Mesenchymal stem cell (in vitro differentiated cells and primary cell): ENCODE measurements at places on chromosomes 13 and 19.
A peak's percentile ranks its signal among the peaks of the same experiment; 100 is the strongest.

DNA sequence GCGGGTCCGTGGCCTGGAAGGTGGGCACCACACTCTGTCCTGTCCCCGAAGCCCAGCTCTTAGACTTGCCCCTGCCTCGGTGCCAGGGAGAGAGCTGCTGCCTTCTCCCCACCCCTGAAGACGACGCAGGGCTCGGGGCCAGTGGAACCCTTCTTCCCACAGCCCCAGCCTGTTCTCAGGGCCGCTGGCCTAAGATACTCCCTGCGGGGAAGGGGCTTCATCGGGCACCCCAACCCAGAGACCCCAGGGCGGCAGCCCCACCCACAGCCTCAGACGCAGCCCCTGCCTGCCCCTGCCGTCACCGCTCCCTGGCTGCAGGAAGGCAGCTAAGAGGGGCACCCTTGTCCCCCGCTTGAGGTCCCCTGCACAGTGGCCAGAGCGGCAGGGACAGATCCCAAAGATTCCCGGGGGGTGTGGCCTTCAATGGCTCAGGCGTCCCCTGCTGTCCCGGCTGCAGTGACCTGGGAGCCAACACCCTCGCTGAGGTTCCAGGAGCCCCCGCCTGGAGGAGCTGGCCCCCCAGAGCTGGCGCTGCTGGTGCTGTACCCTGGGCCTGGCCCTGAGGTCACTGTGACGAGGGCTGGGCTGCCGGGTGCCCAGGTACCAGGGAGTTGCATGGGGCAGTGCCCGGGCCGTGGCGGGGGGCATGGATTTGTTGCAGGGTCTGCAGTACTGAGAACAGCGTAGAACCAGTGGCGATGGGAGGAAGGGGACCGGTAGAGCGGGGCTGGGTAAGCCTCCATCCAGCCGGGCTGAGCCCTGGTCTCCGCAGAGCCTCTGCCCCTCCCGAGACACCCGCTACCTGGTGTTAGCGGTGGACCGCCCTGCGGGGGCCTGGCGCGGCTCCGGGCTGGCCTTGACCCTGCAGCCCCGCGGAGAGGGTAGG, 1.0 kb downstream of the AMH start:
- H3K27me3 ChIP-seq, result peaks cover 10% of the 10 kb centered on the region
- H3K27ac ChIP-seq, result no peak overlapping the region
- H3K4me3 ChIP-seq, result no peak overlapping the region
- H3K36me3 ChIP-seq, result peaks cover 34% of the 10 kb centered on the region
- DNase-seq, result no peak

DNA sequence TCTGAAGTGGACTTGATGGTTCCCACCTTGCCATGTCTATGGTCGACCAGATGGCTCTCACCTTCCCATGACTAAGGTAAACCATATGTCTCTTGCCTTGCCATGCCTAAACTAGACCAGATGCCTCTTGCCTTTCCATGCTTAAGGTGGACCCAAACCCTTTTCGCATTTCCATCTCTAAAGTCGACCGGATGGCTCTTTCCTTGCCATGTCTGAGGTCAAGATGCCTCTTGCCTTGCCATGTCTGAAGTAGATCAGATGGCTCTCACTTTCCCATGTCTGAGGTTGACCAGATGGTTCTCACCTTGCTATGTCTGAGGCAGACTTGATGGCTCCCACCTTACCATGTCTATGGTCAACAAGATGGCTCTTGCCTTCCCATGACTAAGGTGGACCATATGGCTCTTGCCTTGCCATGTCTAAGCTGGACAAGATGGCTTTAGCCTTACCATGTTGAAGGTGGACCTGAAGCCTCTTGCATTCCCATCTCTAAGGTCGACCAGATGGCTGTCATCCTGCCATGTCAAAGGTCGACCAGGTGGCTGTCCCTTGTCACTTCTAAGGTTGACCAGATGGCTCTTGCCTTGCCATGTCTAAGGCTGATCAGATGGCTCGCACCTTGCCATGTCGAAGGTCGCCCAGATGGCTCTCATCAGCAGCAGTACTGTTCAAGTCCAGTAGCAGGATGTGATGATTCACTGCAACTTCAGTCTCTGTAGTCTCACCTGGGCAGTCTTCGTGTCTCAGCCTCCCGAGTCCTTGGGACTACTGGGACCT, 1439.4 kb downstream of the UQCRFS1 start:
- no peak overlapping the region for H3K4me3 ChIP-seq
- H3K36me3 ChIP-seq, result peaks cover 15% of the 10 kb centered on the region
- H3K4me1 ChIP-seq, result no peaks in the 10 kb centered on the region
- no peak overlapping the region for H3K27ac ChIP-seq

DNA sequence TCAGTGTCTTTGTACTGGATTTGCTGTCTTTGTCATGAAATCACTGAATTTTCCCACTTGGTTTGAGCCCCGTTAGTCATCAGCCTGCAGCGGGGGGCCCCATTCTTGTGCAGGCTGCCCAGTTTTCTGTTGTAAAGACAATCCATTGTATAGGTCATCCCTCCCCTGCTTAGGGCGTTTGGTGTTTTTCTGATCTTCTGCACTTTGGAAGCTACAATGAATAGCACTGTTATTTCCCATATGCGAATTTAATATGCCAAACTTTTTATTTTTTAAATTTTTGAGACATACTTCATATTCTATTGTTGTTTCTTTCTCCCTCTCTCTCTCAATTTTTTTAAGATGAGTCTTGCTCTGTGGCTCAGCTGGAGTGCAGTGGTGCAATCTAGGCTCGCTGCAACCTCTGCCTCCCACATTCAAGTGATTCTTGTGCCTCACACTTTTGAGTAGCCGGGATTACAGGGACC, 9.0 kb downstream of the SLC27A1 start:
- peak; percentile 30 for DNase-seq
- no peaks in the 10 kb centered on the region for H3K27me3 ChIP-seq
- no peaks in the 10 kb centered on the region for H3K36me3 ChIP-seq

DNA sequence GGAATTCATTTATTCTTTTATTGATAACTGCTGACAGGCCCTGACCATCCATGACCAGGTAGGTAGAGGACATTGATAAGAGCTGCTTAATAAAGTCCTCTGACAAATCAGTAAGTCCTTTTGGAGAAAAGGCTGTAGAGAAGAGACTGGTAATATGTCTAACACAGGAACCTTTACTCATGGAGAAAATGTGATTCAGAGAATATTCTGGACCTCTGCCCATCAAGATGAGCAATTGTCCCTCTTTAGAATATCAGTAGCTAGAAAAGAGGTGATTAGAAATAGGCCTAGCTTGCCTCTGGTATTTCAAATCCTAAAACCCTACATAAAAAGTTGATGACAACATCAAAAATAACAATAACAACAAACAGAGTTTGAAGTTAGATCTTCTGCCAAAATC, 642.3 kb downstream of the TBC1D4 start:
- H3K27ac ChIP-seq, result no peak overlapping the region
- no peak for DNase-seq
- no peak overlapping the region for H3K4me3 ChIP-seq
- H3K27me3 ChIP-seq, result no peaks in the 10 kb centered on the region

GRCh38 chr13:91762957-91763356, 364.5 kb downstream of the GPC5 start:
- H3K4me3 ChIP-seq, result no peak overlapping the region
- H3K4me1 ChIP-seq, result no peaks in the 10 kb centered on the region
- no peak for DNase-seq
- no peaks in the 10 kb centered on the region for H3K36me3 ChIP-seq

DNA sequence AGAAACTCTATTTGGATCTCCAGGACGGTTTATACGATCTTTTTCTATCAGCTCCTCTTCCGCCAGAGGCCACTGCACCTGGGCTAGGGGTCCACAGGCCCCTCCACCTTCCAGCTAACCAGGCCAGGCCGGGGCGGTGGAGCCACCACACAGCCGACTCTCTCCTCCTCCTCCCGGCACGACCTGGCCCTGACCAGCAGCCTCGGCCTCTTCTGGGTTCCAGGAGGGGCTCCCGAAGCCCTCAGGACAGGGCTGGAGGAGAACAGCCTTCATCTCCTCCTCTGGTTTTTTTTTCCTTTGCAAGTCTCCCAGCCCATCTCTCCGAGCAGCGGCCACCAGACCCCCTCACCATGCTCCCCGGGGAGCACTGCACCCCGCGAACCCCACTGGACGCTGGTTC, 17.1 kb downstream of the DPF1 start:
- H3K27me3 ChIP-seq, result peaks cover 7% of the 10 kb centered on the region
- no peak overlapping the region for H3K4me3 ChIP-seq
- H3K4me1 ChIP-seq, result peaks cover 32% of the 10 kb centered on the region
- H3K36me3 ChIP-seq, result peaks cover 39% of the 10 kb centered on the region
- no peak overlapping the region for H3K27ac ChIP-seq

DNA sequence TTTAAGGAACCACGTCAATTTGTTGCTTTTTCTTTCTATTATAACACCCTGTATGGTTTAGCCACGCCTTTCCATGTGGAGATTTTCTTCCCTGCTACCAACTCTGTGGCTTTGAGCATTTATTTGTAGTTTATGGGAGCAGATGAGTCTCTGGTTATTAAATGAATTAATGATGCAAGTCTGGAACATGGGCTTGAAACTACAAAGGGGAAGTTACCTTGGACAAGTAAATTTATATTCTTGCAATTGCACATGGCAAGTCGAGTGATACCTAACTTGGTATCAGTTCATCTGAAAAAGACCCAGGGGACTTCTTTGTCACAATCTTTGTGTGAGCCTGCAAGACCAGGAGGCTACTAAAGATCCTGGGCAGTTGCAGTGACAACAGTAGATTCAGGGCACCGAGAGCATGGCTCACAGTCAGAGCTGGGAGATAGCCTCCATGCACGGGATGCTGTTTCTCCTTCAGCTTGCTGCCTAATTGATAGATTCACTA, 24.4 kb downstream of the B3GLCT start:
- no peak overlapping the region for H3K4me3 ChIP-seq
- DNase-seq, result no peak
- no peaks in the 10 kb centered on the region for H3K27me3 ChIP-seq
- H3K27ac ChIP-seq, result no peak overlapping the region

GRCh38 chr13:111095031-111095840, 19.9 kb upstream of the ARHGEF7 start:
- no peak overlapping the region for H3K4me3 ChIP-seq
- no peak for DNase-seq
- no peak overlapping the region for H3K27ac ChIP-seq
- H3K36me3 ChIP-seq, result no peaks in the 10 kb centered on the region
- H3K4me1 ChIP-seq, result no peaks in the 10 kb centered on the region
- H3K27me3 ChIP-seq, result peaks cover 50% of the 10 kb centered on the region

DNA sequence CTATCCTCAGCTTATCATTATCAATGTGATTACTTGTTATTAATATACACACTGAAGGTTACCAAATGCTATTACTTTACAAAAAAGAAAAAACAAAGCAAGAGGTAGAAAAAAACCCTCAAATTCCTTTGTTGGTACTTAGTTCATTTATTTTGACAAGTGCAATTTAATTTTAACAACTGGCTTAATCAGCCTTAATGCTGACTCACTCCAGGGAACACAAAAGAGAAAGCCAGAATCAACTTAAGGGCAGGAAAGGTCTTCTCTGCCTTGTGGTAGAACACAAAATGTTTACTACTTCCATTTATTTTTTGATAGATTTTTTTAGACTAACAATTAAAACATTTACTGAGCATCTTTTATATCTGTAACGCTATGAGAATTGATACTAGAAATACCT, 417.1 kb downstream of the PCDH17 start:
- no peak overlapping the region for H3K4me3 ChIP-seq
- no peaks in the 10 kb centered on the region for H3K27me3 ChIP-seq
- peak; percentile 3 for DNase-seq
- H3K27ac ChIP-seq, result no peak overlapping the region
- no peaks in the 10 kb centered on the region for H3K36me3 ChIP-seq
- H3K4me1 ChIP-seq, result no peaks in the 10 kb centered on the region

GRCh38 chr13:97328222-97328790, 105.7 kb upstream of the RAP2A start:
- peaks cover 7% of the 10 kb centered on the region for H3K4me1 ChIP-seq
- no peak overlapping the region for H3K4me3 ChIP-seq
- no peaks in the 10 kb centered on the region for H3K36me3 ChIP-seq
- no peaks in the 10 kb centered on the region for H3K27me3 ChIP-seq
- H3K27ac ChIP-seq, result peak overlapping the region; percentile 97
- DNase-seq, result peak; percentile 82

- DNase-seq, result no peak
- H3K4me1 ChIP-seq, result peaks cover 8% of the 10 kb centered on the region
- H3K4me3 ChIP-seq, result no peak overlapping the region
- no peak overlapping the region for H3K27ac ChIP-seq
- H3K36me3 ChIP-seq, result peaks cover 8% of the 10 kb centered on the region
These were observed 3.7 kb downstream of the SAMD4B start for GRCh38 chr19:39345956-39346355.

GRCh38 chr19:27705896-27706295, 1507.1 kb downstream of the UQCRFS1 start:
- H3K4me1 ChIP-seq, result no peaks in the 10 kb centered on the region
- H3K4me3 ChIP-seq, result no peak overlapping the region
- H3K27ac ChIP-seq, result no peak overlapping the region
- no peaks in the 10 kb centered on the region for H3K27me3 ChIP-seq
- H3K36me3 ChIP-seq, result no peaks in the 10 kb centered on the region

DNA sequence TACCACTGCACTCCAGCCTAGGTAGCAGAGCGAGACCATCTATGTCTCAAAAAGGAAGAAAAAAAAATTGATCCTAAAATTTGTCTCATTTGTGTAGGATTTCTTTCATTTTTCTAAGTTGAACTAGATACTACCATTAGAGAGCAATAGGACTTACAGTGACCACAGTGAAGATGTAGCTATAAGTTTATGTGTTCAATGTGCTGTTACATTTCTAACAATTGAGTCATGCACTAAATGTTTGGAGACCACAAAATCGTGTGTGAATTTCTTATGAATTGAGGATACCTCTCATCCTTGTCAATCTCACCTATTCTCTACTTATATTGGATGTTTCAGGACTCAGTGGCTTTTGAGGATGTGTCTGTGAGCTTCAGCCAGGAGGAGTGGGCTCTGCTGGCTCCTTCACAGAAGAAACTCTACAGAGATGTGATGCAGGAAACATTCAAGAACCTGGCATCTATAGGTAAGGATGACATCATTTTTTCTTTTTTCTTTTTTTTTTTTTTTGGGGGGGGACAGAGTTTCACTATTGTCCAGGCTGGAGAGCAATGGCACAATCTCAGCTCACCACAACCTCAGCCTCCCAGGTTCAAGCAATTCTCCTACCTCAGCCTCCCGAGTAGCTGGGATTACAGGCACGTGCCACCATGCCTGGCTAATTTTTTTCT, 12.8 kb downstream of the ZNF791 start:
- H3K36me3 ChIP-seq, result peaks cover 59% of the 10 kb centered on the region
- H3K27ac ChIP-seq, result no peak overlapping the region
- no peaks in the 10 kb centered on the region for H3K4me1 ChIP-seq
- no peak for DNase-seq
- no peaks in the 10 kb centered on the region for H3K27me3 ChIP-seq
- H3K4me3 ChIP-seq, result peak overlapping the region; percentile 10
